Neural progenitor cell (in vitro differentiated cells): ENCODE measurements at places on chromosomes 6 and 20. TPM values are rescaled to one million over a fixed set of nuclear protein-coding genes. Genes with fewer than 3 reads are reported as not detected.
A peak's percentile ranks its signal among the peaks of the same experiment; 100 is the strongest.

DNA sequence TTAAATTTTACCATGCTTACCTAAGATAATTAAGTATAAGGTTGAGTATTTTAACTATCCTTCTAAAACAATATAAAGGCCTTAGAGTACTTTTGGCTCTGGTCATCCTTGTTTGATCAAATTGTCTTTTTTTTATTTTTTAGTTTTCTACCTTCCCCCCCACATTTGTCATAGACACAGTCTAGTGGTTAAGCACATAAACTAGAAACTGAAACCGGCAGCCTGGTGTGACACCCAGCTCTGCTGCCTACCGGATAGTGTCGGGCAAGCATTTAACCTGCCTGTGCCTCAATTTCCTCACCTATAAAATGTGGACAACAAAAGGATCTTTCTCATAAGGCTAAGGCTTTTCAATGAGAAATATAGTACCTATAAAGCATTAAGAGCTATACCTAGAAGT is 21.6 kb upstream of the TULP4 start:
- DNase-seq = no peak

GRCh38 chr20:2093159-2093781 is 8.4 kb upstream of the STK35 start:
- DNase-seq = peak; percentile 64

DNA sequence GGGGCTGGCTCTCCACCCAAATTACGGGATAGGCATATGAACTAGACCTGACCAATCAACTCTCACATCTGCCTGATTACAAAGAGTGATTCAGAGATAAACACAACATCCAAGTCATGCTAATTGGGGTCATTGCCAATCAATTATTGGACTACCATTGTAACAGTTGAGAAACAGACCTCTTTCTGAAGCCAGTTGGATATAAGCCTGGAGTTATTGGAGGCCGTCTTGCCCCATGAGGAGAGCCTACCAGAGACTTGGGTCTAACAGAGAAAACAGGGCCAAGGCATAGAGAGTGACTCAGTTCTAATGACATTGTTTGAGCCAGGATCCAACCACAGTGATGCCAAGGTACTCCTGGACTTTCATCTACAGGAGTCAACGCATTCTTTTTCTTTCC is 39.4 kb upstream of the HIVEP2 start:
- DNase-seq = no peak

ZNF512B gene
- 2.9 and 11.4 TPM in 2 replicates for total RNA-seq
